OCI-M1 (cell line): ENCODE measurements at places on chromosomes 2 and 18.

- DNase-seq, result no peak
Measured at GRCh38 chr2:226932443-226932842, 96.6 kb downstream of the RHBDD1 start.

GRCh38 chr18:74234326-74235171 lies 57.2 kb downstream of the CYB5A start:
- peak; percentile 38 for DNase-seq

DNA sequence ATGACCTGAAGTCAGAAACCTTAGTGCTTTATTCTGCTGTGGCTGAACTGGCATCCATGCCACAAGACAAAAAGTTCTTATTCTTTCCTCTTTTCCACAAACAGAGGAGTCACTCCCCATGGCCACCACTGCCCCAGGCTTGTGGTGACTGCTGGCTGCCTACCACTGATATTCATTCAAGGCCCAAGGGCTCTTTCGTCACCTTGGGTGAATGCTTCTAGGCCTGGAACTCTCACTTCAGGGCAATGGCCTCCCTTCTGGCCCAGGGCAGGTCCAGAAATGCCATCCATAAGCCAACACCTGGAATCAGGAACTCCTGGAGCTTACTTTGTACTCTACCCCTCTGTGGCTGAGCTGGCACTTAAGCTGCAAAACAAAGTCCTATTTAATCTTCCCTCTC lies 109.8 kb downstream of the NAT8 start:
- no peak for DNase-seq

GRCh38 chr2:43210125-43210466 lies 16.3 kb downstream of the ZFP36L2 start:
- no peak for DNase-seq

- no peak for DNase-seq
Measured at GRCh38 chr2:186498834-186499233, 12.8 kb downstream of the ZC3H15 start.

DNA sequence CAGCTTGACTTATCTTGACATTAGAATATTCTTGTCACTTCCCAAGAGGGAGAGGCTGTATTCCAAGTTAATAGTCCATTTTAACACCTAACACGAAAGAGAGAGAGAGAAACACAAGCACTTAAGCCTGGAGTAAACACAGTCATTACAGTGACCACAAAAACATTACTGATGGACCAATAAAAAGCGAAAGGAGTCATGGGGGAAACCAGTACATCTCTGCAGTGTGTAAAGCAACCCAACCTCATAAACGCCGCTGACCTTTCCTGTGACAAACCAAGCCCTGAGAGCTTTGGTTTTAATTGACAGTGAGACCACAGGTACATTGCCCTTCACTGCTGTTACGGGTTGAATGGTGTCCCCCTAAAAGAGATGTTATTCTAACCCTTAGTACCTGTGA lies 78.3 kb downstream of the SMAD4 start:
- DNase-seq, result no peak

DNA sequence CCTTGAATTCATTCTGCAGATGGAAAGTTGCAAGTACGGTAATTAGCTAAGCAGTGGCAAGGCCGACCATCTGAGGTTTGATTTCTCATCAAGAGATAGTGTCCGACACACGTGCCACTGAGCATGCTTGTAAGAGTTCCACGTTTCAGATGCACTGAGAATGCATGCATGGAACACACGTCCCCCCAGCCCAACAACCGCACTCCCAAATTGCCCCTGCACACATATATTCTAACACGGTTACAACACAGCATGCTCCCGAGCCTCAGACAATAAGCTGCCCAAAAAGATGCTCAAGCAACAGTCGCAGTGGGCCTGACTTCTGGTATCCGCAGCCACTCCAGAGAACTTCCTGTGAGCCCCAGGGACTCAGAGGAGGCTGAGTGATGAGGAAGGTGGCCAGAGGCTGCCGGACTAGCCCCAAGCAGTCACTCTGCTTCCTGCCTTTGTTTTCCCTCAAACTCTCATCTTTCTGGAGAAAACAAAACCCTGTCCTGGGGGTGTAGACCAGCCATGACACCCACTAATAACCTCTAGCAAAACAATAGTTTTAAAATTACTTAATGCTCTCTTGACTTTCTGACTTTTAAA lies 204.0 kb downstream of the TGIF1 start:
- DNase-seq, result peak; percentile 87

- DNase-seq, result no peak
Measured at GRCh38 chr18:59055345-59056032, 84.2 kb upstream of the SEC11C start.

DNA sequence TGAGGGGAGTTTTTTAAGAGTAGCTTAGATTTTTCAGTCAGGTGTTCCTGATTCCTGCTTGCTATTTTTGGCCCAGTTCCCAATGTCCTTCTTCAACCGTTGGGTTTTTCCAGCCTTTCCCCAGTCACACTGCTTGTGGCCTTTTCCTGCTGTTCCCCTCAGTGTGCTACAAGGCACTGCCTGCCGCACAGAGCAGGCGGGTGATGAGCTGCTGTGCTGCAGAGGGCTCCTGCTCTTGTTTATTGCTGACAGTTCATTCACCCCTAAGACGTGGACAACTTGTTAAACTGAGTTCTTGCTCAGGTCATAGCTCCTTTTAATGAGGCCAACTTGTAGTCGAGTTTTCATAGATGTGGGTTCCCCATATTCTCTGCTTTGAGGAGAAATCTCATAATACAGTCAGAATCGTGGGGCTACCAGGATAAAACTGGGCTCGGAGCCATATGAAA lies 20.6 kb downstream of the EIF4E2 start:
- no peak for DNase-seq

GRCh38 chr18:57587098-57587661 lies 678 bp upstream of the FECH start:
- no peak for DNase-seq

GRCh38 chr2:136436936-136437335 lies 319.0 kb upstream of the CXCR4 start:
- DNase-seq, result no peak

GRCh38 chr2:136236019-136236418 lies 118.1 kb upstream of the CXCR4 start:
- no peak for DNase-seq

DNA sequence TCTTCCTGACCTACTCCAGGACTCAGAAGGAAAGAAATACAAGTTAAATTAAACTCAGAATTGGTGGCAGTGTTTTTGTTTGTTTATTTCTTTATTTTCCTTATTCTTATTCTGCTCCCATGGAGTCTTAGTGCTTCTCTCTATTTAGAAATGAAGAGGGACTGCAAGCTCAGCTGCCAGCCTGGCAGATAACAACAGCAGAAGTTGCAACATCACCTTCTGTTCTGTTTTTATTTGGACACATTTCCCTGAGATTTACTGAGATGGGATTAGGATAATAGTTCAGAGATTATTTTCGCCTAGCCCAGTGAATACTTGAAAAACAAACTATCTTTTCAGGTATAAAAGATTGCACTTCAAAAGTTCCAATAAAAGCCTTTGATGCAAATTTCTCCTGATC lies 70.4 kb upstream of the DTNA start:
- DNase-seq, result peak; percentile 6

DNA sequence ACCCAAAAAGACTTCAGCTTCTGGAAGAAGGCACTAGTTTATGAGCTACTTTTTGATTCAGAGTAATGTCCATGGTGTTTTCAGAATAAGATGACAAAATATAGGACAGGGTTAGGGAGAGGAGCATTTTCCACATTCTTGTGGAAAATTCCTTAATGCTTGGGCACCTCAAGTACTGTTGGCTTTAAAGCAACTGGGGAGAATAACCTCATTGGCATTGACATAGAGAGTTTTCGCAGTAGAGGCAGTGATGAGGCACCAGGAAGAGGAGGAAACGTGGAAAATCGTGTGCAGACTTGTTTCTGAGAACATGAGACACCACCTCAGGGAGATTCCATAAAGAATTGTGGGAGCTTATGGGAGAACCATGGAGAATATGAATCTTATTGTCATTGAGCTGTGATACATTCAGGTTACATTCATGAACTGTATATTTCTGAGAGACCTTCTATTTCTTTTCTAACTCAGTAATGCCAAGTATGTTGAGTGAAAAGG lies 929.0 kb upstream of the NRXN1 start:
- no peak for DNase-seq

DNA sequence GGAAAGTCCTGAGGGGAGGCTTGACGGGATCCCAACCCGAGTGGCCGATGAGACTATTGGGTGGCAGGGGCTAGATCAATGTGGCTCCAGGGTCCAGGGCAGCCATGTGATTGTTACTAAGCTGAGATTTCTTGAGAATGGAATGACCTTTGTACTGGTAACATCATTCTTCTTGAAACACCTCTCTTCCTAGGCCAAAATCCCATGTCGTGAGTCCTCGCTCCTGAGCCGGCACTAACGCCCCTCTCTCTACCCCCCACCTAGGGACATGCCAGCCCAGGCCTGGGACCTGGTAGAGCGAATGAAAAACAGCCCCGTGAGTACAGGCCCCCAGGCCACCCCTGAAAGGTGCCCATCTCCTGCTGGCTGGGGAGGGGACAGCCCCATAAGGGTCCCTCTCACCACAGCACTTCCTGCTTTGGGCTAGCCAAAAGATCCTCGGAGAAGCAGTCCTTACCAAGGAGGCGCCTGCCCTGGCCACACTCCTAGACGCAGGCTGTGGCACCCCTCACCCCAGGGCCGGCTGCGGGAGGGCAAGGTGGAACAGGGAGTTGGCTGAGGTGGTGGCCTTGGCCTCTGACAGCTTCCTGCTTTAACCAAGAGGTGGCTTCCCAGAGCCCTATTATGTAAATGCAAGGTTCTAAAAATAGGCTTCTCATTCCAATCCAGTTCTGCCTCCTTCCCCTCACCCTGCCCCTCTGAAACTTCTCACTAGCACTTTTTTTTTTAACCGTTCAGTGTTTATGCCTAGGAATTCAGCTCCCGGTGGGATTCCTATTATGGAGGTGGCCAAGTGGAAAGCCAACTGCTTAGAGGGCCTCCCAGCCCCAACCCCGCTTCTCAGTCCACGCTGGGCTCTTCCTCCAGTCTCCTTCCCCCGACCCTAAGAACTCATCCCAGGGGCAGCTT lies 126.6 kb upstream of the PPP1CB start:
- no peak for DNase-seq

DNA sequence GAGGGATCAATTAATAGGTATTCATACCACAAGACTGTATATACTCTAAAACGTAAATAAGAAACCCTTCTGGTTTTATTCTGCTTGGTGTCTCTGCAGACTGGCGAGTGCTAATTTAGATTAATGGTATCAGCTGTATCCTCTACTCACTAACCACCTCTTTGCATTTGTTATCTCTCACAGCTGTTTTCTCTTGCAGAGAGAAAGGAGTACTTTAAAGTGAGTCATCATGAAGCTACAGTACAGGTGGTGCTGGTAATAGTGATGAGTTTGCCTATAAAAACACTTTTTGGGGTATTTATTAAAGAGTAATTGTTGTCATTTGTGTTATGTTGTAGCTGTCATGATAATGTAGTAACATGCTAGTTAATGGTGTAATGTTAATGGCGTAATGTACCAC lies 147.7 kb downstream of the NETO1 start:
- peak; percentile 42 for DNase-seq

DNA sequence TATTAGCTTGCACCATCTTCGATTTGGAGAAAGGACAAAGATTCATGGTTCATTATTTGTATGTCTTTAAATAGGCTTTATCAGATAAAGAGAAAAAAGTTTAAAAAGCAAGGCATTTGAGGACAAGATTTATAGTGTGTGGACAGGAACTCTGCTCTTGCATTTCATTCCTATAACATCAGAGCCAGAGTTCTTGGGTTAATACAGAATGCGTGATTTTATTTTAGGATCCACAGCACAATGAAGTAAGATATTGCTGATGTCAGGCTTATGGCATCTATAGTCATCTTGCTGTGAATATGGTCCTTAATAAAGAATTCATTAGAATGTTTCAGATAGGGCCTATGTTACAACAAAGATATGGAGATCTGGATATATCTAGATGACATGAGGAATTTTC lies 19.7 kb downstream of the RASGRP3 start:
- no peak for DNase-seq

GRCh38 chr2:29627279-29627711 lies 294.1 kb downstream of the ALK start:
- no peak for DNase-seq

DNA sequence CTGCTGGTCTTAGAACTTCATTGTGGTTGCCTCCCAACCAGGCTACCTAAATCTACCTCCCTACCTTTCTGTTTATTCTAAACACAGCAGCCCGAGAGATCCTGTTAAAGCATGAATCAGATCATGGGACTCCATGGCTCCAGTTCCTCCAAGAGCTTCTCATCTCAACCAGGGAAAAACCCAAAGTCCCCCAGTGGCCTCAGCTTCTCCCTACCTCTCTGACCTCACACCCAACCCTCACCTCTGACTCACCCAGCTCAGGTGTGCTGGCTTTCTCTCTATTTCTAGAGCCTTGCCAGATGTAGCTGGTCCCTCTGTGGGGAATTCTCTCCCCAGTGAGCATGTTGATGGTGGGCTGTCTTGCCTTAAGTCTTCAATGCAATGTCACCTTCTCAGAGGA lies 93.8 kb upstream of the COPS8 start:
- no peak for DNase-seq

GRCh38 chr2:1818404-1818803 lies 74.1 kb upstream of the PXDN start:
- DNase-seq, result no peak

DNA sequence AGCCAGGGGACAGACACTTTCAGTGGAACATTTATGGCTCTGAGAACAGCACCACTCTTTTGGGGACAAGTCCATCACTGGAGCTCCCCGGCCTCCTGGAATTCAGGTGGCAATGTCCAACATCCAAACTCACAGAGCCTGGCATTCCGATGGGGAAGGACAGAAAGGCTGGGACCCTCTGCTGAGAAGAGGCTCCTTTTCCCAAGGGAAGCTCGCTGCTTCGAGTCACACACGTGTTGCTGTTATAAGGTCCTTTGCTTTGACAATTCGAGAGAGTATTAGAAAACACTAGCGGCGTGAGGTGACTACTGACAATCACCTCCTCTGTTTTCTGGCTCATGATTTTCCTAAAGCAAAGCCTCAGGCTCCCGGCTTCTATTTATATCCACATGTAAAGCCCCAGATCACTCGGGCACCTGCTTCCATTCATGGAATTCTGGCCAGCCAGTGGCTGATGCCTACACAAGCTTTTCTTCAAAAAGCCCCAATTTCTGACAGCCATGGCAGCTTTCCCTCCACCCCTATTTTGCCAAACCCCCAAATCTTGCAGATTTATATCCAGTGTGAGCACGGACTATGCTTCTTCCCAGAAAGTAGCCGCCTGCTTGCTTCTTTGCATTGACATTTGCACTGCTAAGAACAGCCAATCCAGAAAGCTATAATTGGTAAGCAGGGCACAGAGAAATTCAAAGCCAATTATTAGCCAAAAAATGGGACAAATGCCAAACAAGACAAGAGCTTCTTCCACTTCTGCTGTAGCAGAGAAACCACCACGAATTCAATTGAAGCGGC lies 67.3 kb downstream of the NDUFA10 start:
- no peak for DNase-seq

DNA sequence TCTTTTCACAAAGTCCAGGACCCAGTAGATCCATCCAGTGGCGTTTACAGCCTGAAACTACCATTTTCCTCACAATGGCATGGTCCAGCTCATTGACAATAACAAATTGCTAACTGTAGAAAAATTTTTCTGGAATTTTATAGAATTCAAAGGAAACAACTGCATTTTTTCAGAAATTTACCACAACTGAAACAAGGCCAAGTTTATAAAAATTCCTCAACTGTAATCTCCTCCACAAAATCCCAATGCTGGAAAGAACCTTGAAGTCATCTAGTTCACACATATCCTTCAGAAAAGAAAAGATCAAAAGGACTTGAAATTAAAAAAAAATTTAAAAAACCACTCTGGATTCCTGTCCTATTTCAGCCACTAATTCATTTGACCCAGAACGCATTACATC lies 226.0 kb upstream of the CTAGE1 start:
- DNase-seq, result no peak

- DNase-seq, result no peak
Measured at GRCh38 chr2:120350080-120350479, 4.1 kb downstream of the INHBB start.

- no peak for DNase-seq
Measured at GRCh38 chr2:70835643-70836042, at the start of gene CD207. Gene CD207, minus strand, starts transcription at chr2:70835816. Its CDS starts 40 bp downstream, at chr2:70835776.
